ENCODE measurements at places on chromosomes 12 and 14.

DNA sequence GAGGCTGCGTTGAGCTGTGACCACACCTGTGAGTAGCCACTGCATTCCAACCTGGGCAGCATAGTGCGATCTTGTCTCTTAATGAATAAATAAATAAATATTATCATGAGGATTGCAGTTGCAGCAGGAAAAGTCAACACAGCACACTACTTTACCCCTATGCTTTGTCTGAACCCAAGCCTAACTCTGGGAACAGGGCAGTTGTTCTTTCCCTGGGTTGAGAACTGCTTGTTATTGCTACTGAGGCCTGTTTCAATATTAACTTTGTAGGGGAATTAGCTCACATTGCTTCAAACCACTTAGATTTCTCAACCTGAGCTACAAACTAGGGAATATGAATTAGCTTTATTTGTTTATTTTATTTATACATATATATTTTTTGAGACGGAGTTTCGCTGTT, 102.5 kb downstream of the SCN8A start:
- no peak for DNase-seq

- no peak for DNase-seq
Measured at GRCh38 chr14:56955745-56956144, 145.5 kb upstream of the OTX2 start.

GRCh38 chr12:124686370-124687173, 119.2 kb upstream of the NCOR2 start:
- no peak for DNase-seq

- no peak for DNase-seq
Measured at GRCh38 chr12:41564816-41565215, 376.7 kb downstream of the PDZRN4 start.

GRCh38 chr14:22163051-22163450, 426.0 kb downstream of the DAD1 start:
- DNase-seq: no peak

DNA sequence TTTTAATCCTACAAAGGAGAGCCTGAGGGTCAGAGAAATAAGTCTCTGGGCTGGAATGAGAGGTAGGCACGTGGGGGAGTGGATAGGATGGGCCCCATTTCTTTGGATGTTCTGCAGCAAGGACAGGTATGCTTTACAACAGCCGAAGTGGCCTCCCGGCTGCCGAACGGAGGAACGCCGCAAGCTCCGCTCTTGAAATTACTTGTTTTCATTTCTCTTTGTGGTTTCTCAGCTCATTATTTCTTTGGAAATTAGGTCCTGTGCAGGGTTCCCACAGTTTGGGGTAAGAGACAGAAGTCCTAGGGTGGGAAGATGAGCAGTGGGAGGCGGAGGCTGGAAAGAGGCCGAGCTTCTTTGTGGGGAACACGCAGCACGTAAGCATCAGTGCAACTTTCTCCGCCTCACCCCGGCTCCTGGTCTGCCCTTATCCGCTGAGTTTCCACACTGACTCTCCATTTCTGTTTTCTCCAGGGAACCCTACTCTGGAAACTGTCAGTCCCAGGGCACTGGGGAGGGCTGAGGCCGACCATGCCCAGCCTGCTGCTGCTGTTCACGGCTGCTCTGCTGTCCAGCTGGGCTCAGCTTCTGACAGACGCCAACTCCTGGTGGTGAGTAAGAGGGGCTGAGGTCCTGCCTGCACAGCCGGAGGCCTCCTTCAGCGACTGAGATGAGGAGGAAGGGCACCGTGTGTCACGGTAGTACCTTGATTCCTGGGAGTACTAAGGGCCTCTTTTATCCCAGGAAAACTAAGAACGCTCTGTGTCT, 2.0 kb downstream of the WNT5B start:
- no peak for DNase-seq

GRCh38 chr12:94841177-94841576, 162.3 kb downstream of the NDUFA12 start:
- DNase-seq: no peak

- DNase-seq: no peak
Measured at GRCh38 chr12:61414470-61414869, 845.7 kb upstream of the USP15 start.

DNA sequence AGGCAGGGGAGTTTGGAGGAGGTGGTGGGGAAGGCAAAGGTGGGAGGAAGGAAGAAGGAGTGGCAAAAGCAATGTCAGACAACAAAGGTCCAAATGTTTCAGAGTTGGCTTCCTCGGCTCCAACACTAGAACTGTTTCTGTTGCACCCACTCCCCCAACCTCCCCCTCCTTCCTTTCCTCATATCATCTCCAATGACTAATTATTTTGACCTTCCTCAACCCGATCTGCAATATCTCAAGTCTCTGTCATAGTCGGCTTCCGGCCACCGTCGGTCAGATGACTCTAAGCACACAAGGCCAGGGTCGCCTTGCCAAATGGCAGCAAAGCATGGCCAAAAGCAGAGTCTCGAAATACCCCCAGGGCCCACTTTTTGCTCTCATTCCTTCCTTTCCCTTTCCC, 637.0 kb upstream of the TBX3 start:
- DNase-seq: no peak

DNA sequence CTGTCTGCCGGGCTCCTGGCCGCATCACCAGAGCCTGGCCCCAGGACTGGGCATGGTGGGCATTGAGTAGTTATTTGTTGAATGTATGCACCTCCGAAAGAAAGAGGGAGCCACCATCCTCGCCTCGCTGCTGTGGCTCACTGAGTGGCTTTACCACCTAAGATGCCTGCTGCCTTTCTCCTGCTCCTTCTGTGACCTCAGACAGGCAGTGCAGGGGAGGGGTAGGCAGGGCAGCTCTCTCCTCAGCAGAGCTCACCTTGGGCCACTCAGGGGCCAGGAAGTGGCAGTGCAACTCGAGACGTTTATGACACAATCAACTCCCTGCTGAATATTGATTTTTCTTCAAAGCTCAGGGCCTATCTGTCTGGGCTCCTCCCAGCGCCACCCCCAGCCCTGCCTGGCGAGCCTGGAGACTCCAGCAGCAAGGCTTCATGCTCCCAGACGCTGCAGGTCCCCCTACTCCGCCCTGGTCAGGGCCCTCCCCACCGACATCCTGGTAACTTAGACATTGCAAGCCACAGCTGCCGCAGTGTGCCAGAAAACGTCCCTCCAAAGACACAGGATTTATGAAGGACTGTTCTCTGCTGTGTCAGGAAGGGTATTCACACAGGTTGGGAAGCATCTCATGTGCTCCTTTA, 84.3 kb upstream of the DIO3 start:
- DNase-seq: no peak

DNA sequence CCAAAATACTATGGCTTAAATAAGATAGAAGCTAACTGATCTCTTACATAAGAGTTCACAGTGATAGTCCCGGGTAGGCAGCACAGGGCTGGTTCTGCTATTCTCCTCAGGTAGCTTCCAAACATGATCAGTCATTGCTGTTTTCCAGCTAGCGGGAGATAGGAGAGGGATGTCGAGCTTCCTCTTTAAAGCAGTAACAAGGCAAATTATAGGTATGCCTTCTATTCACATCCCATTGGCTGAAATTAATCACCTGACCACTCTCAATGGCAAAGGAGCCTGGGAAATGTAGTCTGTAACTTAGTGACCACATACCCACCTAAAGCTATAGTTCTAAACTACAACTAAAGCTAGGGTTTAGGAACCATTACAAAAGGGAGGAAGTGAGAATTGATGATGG, 34.5 kb upstream of the VRK1 start:
- no peak for DNase-seq

DNA sequence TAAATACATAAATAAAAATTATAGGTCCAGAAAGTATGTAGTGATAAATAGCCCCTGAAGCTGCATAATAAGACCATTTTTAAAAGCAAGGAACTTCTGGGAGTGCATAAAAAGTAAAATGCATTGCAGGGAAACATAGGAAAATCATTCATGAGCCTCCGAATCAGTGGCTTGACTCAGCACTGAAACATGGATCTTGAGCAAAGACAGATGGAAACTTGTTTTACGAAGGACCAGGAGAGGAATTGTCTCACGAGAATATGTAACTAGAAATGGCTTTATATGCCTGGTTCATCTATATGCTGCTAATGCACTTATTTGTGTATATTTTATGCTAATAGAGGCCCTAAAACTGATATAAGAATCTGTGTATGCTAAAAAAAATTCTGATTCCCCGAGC, 14.7 kb downstream of the TMEM30B start:
- no peak for DNase-seq

- no peak for DNase-seq
Measured at GRCh38 chr12:11943919-11944700, 126.6 kb upstream of the BCL2L14 start.

GRCh38 chr14:95679148-95679815, 6.9 kb upstream of the TCL1B start:
- no peak for DNase-seq

DNA sequence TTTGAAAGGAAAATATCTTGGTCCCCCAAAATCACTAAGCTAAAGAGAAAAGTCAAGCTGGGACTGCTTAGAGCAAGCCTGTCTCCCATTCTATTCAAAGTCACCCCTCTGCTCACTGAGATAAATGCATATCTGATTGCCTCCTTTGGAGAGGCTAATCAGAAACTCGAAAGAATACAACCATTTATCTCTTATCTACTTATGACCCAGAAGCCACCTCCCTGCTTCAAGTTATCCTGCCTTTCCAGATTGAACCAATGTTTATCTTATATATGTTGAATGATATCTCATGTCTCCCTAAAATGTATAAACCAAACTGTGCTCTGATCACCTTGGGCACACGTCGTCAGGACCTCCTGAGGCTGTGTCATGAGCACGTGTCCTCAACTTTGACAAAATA, 14.6 kb upstream of the CCDC196 start:
- no peak for DNase-seq

- DNase-seq: no peak
Measured at GRCh38 chr12:44640427-44641190, 235.5 kb downstream of the NELL2 start.

DNA sequence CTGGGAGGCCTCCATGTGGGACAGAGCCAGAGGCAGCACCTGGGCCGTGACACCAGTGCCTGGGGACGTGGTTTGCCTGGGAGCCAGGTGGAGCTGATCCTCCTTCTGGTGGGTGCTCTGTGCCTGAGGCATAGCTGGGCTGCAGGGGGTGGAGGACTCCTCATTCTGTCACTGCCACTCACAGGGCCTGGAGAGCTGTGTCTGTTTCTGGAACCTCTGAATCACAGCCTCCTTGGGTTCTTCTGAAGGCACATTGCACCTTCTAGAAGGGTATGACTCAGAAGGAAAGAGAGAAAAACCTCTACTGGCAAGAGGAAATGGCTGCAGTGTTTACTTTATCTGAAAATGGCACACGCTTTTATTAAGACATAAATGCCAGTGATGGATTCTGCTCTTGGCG, 659.8 kb downstream of the VRK1 start:
- peak; percentile 47 for DNase-seq

GRCh38 chr12:26133521-26133920, 8.7 kb upstream of the BHLHE41 start:
- DNase-seq: no peak

DNA sequence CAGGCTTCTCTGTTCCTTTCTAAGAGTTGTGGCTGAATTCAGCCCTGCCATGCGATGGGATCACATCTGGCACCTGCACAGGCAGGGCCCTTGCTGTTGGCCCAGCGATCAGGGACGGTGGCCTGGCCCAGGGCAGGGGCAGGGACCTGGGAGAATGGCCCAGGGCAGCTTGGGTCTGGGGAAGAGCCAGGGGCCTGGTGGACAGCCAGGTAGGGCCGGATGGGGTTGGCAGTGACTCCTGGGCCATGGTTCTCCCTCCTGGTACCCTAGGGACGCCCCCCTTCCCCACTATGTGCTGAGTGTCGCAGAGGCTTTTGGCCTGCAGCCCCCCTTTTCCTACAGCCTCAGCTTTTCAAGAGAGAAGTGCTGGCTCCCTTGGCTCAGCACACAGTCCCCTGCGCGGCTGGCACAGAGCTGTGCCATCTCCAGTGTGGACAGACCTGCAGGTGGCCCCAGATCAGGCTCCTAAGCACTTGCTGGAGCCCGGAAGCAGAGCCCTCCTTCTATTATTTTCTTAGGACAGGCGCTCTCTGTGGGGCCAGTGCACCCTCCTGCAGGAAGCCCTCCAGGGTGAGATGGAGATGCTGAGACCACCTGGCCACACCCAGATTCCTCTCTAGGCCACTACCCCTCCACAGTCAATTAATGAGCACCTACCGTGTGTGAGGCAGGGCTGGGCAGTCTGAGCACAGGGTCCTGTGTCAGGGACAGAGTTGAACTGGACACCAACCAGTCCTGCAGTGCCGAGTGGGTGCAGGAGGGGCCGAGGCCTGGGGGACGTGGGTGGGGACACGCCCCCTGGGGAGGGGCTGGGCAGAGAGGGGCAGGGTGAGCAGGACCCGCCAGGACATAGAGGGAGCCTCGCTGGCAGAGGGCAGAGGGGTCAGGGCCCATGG, 267.6 kb downstream of the ADGRD1 start:
- DNase-seq: no peak

DNA sequence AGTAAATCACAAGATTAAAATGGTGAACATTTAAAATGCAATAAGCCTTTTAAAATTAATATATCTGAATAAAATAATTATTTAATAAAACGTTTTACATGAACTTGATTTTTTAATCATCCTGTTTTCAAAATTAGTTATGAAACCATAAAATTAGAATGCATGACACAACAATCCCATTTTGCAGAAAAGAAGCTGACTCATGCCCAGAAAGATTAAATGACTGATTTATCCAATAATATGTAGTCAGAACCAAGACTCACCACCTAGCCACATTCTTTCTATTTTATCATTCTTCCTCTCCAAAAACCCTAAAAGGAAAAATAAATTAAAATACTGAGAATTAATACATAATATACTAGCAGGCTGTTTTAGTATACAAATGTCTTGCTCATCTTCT, 83.0 kb upstream of the LGR5 start:
- DNase-seq: no peak

DNA sequence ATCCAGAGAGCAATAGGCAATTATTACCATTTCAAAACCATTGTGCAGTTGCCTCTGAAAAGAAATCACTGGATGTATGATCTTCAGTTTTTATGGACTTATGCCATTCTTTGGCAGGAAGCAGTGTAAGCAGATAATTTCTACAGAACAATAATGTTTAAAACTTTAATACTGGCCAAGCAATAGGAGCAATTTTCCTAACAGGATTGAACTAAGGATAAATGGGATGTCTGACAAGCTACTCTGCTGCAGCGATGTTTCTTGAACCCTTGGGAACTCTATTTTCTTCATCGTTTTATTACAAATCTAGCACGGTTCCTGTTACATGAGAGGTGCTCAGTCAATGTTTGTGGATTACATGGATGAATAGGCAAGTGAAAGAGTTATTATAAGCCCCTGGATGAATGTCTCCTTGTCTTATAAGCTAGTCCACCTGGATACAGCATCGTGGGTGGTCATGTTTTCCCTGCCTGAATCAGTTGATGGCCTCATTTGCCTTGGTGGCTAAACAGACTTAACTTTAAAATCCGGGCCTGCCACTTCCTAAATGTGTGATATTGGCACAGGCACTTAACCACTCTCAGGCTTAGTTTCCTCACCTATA, 68.2 kb upstream of the MDM1 start:
- DNase-seq: no peak

- no peak for DNase-seq
Measured at GRCh38 chr12:67986632-67987031, 2.6 kb upstream of the IFNG-AS1 start.

GRCh38 chr12:129659961-129660622, 243.7 kb downstream of the TMEM132D start:
- DNase-seq: no peak
